ENCODE measurements at places on chromosomes 12 and 14.

GRCh38 chr14:96625426-96625985 is 123.3 kb downstream of the PAPOLA start:
- no peak for DNase-seq

GRCh38 chr14:30994681-30995620 is 30.5 kb upstream of the AP4S1 start:
- DNase-seq, result no peak

DNA sequence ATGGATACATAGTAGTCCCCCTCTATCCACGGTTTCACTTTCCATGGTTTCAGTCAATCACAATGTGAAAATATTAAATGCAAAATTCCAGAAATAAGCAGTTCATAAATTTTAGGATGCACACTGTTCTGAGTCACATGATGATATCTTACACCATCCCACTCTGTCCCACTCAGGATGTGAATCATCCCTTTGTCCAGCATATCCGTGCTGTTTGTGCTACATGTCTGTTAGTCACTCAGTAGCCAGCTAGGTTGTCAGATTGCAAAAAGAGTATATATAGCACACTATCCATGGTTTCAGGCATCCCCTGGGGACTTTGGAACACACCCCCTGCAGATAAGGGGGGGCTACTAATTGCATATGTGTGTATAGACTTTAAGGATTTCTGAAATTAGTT is 8.1 kb upstream of the NAA30 start:
- DNase-seq, result no peak

GRCh38 chr12:12446786-12447185 is 89.9 kb downstream of the BORCS5 start:
- DNase-seq, result no peak

DNA sequence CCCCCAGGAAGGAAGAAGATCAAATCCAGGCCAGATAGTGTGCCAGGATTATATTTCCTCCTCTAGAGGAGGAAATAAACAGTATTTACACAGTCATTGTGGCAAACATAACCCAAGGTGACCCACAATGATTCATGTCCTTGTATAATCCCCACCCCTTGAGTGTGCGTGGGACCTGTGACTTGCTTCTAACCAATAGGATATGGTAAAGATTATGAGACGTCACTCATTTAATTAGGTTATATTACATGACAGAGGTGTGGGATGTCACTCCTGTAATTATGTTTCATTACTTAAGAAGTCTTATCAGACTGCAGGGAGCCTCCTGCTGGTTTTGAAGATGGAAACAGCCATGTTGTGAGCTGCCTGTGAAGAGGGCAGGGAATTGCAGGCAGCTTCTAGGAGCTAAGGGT is 12.2 kb upstream of the CATSPERB start:
- DNase-seq, result no peak

DNA sequence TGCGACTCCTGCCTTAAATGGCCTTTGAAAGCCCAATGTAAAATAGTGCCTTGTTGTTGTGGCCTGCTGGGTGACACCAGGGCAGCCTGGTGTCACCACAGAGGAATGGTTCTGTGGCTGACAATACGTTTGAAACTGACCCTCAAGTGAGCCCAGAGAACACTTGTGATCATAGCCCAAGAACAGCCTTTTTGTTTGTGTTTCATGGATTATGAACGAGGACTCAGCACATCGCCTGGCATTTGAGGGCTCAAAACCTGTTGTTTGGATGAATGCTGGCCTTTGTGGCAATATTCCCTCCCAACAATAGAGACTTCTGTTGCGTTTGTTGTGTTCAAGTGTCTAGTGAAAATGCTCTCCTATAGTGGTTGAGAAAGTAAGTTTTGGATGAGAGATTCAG is 48.5 kb downstream of the TSPAN9 start:
- DNase-seq, result no peak

DNA sequence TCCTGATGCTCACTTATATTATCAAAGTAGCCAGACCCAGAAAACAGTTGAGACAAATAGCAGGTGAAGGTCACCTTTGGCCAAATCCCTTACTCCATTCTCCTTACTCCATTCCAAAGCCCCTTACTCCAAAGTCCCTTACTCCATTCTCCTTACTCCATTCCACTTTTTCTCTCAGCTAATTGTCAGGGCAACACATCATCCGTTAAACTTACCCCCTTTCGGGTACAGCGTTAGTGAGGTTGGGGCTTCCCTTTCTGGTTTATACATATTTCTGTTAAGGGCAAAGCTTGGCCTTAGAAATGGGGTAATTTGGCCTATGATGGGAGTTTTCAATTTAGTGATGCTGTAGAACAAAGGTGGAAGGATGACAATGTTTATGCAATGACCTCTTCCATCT is 111.8 kb upstream of the CCND2 start:
- DNase-seq, result no peak

DNA sequence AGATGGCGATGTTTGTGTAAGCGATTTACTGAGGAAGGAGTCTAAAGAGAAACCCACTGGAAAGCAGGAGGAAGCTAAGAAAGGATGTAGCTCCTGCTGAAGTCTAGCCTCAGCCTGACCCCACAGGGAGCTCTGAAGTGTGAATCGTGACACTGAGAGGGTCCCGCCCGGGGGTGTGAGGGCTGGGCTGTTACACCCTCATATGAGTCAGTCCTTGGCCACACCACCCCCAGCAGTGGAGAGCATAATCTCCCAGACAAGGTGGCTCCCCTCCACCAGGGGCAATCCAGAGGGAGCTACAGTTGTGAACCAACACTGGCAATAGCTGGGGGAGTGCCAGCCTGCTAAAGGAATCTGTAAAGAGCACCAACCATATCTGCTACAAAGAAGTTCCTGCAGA is 31.5 kb downstream of the SVOP start:
- DNase-seq, result no peak

- no peak for DNase-seq
Measured at GRCh38 chr12:50276912-50277671, 6.2 kb downstream of the LIMA1 start.

DNA sequence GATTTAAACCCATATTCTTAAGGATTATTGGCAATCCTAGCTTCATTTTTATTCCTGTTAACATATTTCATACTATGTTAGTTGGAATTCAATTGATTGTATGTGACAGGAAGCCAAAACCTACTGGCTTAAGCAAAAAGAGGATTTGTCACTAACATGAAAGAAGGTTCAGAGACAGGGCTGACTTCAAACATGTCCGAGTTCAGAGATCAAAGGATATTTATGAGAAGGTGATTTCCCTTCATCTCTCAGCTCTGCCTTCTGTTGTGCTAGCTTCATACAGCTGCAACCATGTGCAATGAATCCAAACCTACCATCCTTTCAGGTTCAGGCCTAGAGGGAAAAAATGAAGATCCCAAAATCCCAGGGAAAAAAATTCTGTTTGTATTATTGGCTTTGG is 349.7 kb downstream of the ATP23 start:
- DNase-seq, result no peak

DNA sequence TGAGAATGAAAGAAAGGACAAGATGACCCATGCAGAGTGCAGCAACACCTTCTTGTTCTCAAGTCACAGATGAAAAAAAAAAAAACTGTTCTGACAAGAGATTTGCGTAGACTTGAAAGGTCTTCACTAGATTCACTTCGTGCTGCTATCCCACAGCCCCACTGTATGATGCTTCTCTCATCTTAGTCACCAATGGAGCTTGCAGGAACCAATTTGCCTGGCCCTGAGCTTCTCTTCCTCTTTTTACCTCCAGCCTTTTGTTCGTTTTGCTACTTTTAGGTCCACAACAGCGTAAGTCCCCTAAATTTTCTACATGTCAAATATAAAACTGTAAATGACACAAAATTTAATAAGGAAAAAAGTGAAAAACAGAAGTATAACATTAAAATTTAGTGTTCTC is 107.9 kb upstream of the NAP1L1 start:
- no peak for DNase-seq

DNA sequence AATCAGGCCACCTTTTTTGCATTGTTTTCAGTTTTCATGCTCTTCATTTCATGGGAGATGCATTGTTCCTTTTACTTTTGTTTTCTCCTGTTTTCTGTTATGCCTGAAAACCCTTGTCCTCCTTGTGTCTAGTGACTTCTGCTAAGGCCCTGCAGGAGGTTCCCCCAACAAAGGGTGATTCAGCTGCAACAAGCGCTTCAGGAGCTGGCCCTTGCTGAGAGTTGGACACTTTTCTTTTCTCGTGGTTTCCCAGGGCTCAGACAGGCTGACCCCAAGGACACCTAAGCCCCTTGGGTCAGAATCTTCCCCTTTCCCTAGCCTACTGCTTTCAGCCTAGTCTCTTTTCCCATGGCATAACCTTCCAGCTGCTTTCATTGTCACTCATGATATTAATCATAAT is 98.9 kb downstream of the PLXNC1 start:
- no peak for DNase-seq

- no peak for DNase-seq
Measured at GRCh38 chr14:54975856-54976255, 51.0 kb downstream of the WDHD1 start.

DNA sequence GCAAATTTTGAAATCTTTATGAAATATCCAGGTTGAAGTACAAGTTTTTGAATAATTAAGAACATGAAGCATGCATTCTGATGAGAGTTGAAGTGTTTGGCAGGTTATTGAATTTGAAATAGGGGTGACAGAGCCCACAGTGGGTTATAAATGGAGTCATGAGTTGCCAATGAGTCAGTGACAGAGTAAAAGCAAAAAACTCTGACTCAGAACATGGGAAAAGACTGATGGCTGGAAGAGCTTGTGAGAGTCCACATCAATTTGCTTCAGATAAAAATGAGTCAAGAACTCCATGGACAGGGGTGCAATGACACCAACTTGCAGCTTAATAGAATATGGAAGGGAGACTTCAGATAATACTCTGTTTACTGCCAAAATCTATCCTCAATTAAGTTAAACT is 105.3 kb downstream of the SLC6A15 start:
- DNase-seq, result no peak

DNA sequence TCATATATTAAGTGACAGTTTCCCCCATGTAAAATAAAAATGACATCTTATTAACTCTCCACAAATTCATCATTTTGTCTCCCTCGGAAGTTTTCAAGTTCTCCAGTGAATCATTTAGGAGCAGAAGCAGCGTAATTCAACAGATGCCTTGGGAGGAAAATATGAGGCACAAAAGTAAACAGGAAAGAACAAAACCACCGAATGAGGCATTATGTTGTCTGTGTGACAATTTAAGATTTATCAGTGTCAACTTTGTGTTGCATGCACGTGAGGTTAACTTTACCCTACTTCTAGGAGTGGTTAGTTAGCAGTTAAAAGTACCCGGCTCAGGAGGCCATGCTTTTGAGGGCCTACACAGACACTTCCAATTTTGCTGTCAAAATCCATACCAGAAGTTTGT is 258.6 kb downstream of the IPO8 start:
- no peak for DNase-seq

DNA sequence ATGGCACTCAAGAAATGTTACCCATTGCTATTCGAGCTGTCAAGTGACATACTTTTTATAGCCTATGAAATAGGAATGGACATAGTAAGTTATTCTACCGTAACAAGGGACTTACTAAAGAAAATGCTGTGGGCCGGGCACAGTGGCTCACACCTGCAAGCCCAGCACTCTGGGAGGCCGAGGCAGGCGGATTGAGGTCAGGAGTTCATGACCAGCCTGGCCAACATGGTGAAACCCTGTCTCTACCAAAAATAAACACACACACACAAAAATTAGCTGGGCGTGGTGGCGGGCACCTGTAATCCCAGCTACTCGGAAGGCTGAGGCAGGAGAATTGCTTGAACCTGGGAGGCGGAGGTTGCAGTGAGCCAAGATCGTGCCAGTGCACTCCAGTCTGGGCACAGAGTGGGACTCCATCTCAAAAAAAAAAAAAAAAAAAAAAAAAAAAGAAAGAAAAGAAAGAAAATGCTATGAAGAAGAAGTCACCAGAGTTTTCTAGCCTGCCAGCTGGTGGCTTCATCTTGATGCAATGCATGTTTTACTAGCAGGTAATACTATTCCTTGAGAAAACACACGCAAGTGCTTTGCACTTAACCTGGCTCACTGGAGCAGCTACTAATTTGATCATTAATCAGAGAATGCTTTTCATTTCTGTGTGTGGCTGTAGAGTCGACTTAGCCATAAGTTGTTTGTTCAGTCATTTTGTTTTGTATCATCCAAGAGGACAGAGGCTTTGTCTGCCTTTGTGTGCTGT is 166.7 kb upstream of the MYL2 start:
- no peak for DNase-seq

GRCh38 chr12:105944628-105945027 is 194.1 kb downstream of the NUAK1 start:
- DNase-seq, result no peak

DNA sequence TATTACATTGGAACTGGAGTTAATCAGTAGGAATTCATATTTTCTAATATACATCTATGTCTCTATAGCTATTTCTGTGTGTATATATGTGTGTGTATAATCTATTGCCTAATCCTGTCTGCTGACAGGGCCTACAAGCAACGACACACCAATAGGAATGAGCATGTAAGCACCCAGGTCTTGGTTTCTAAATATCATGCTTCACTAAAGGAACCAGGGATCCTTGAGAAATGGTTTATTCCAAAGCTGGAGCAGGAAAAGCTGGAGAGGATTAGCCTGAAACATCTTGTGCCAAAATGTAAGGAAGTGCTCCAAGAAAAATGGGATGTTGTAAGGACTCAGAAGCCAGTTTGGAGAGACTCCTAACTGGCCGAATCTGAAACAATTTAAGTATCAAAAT is 29.3 kb upstream of the LGALS3 start:
- DNase-seq, result no peak
